Activated CD4-positive, CD25-positive, alpha-beta regulatory T cell (primary cell): ENCODE measurements at places on chromosomes 16 and 17.

DNA sequence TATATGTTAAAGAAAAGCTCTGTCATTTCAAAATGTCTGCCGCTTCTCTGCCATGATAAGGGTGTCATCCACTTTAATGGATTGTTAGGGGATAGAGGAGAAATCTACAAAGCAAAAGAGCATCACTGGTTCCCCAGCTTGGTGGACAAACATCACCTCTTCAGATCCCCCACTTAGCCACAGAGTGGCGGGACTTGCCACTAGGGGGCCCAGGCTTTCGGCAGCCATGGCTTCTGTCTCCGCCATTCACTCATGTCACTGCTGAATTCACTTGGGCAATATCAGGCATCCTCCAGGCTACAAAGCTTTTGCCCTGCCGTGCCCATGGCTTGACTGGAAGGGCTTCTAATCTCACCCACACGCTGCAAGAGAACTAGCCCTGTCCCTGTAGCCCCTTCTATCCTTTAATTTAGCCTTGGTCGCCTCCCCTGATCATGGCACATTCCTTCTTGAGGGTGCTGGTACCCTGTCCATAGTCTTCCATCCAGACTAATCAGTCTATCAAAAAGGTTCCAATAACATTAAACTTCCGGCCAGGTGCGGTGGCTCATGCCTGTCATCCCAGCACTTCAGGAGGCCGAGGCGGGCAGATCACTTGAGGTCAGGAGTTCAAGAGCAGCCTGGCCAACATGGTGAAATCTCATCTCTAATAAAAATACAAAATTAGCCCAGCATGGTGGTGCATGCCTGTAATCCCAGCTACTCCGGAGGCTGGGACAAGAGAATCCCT lies 34.7 kb downstream of the SBK1 start:
- DNase-seq: peak; percentile 44

GRCh38 chr17:16005636-16006035 lies 6.0 kb downstream of the TTC19 start:
- no peak for DNase-seq

DNA sequence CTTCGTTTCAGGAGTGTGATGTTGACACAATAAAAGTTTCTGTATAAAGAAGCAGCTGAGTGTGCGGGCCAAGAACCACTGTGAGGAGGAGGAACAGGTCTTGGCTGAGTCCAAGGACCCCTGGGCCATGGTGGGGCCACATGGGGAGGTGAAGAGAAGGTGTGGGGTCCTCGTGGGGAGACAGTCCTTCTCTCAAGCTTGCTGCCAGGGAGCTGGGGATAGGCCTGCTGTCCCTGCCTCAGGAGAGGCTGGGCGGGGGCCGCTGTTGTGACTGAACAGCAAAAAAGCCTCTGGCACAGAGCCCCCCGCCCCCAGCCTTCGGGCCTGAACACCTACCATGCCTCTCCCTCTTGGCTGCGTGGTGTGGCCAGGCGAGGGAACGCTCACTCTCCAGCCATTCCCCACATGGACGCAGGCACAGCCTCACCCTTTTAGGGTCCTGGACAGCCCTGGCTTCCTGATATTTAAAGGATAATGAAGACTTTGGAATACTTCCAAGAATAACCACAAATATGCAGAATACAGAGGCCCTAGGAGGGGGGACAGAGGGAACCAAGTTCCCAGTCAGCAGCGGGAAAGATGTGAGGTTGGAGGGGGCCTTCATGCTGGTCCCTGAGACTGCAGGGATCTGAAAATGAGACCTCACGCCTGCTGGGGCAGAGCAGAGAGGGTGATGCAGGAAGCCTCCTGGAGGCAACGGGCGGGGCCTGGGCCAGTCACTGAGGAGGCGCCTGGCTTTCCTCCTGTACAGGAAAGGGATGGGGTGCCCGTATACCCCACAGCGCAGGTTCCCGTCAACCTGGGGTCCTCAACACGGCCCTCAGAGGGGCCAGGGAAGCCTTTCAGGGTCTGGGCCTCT lies 100.0 kb upstream of the CREBBP start:
- no peak for DNase-seq

DNA sequence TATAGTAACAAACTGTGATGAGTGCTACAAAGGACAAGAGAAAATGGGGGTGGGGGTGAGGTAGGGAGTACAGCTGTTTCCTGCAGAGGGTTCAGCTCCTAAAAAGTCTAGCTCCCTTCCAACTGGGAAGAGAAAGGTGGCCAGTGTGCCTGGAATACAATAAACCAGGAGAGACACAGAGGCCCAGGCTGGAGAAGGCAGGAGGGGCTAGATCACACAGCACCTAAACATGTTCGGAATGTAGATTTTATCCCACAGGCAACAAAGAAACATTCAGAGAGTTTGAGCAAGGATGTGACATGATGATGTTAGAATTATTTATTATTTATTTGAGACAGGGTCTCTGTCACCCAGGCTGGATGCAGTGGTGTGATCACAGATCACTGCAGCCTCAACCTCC lies 10.2 kb downstream of the TEX2 start:
- DNase-seq: no peak

GRCh38 chr16:10493276-10493675 lies 87.1 kb downstream of the EMP2 start:
- no peak for DNase-seq

DNA sequence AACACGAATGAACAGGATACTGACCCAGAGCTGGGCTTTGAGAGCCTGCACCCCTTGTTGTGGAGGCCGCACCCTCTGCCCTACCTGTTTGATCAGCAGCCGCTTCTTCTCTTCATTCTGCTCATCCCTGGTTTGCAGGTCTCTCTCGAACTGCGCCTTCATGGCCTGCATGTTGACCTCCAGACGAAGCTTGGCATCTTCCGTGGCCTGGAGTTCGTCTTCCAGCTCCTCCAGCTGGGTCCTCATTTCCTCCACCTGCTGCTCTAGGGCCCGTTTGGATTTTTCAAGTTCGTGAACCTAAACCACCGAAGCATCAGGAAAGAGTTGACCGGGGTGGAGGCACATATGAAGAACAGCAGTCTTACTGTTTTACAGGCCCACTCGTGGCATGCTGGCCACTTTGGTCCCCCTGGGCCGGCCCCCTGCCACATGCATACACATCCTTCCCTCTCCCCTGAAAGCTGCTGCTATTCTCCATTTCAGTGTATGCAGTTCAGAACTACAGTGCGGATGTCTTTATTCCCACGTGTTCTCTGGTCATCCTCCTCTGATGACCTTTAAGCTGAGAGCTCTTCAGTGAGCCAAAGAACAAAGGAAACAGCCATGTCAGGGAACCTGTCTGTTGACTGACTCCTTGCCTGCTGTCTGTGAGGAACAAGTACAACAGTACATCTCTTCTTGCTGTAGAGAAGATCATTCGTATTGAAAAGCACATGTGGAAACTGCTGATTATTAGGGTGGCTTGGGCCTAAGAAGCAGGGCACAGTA lies 54.8 kb downstream of the NDEL1 start:
- no peak for DNase-seq

- DNase-seq: no peak
Observed at GRCh38 chr17:44587339-44587738, 30.1 kb downstream of the FZD2 start.
